ENCODE measurements at places on chromosomes 13 and 19.

DNA sequence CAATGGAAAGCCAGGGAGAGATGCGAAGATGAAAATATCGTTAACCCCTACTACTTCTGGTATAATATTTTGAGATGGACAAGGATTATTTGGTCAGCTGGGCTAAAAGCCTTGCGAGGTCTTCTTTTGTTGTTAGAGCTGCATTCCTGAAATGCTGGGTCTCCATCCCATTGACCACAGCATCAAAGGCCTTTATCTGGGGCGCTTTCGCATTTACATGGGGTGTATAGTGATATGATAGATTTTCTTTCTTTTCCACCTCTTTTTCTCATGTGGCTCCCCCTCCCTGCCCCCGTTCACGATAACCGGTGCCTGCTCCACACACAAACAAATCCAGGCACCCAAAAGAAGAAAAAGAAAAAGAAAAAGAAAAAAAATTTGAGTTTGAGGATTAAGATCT lies 77.5 kb downstream of the ZNF536 start:
- no peak for DNase-seq

GRCh38 chr13:55673910-55674309 lies 1466.8 kb upstream of the PRR20A start:
- no peak for DNase-seq

- no peak for DNase-seq
Observed at GRCh38 chr19:32388393-32388855, 17.1 kb upstream of the DPY19L3 start.

DNA sequence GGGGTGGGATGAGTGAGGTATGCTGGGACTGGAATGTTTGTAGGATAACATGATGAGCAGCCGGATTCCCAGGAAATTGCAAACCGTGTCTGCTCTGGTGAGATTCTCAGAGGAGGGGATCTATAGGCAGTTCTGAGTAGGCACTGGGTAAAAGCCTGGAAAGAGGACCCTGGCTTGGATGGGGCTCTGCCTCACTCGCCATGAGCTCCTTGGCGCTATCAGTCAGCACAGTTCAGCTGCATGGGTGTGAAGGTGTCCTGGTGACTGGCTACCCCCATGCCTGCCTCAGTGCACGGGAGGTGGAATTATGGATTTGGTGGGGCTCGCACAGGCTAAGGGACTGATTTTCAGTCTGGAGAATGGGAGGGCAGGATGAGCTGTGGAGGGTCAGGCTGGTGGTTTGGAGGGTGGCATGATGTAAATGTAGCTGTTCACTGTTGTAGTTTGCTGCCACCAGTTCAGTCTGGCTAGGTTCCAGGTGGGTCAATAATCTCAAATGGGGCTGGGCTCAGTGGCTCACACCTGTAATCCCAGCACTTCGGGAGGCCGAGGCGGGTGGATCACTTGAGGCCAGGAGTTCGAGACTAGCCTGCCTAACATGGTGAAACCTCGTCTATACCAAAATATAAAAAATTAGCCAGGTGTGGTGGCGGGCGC lies 9.2 kb upstream of the ZNF627 start:
- no peak for DNase-seq

DNA sequence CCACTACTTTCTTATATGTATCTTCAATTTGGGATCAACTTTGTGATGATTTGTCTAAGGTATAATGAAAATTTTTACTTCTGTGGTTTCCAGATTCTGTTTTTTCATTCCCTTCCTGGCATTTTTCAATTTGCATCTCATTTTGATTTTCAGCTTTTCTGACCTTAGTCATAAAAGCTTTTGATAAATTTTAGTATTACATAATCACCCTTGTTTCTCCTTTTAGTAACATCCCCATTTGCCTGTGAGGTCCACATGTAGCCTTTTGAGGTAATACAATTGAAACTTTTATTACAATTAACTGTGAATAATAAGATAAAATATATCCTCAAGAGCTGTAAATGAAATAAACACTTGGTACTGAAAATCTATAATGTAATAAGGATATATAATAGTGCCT lies 31.2 kb downstream of the LACC1 start:
- DNase-seq: no peak

GRCh38 chr19:15479391-15480345 lies at the start of gene PGLYRP2:
PGLYRP2 (minus strand) TSS chr19:15479501; CDS start chr19:15479371, 130 bp downstream.
- no peak for DNase-seq

DNA sequence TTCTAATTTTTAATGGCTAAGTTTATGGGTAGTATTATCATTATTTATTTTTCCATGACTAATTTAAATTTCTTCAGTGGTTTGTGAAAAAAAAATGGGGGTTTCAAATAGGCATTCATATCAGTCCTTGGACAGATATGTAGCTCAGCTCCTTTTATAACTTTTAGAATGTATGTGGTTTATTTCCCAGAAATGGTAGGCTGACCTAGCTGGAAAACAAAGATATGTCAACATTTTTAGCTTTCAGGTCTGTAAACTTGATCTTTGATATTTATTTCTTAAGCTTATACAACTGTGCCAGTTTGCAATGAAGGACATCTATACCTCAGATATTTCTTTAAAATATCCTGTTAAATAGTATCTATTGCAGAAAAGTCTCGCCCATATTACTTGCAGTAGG lies 1815.5 kb downstream of the SLITRK5 start:
- no peak for DNase-seq

GRCh38 chr13:40697711-40698110 lies 31.3 kb upstream of the FOXO1 start:
- no peak for DNase-seq

DNA sequence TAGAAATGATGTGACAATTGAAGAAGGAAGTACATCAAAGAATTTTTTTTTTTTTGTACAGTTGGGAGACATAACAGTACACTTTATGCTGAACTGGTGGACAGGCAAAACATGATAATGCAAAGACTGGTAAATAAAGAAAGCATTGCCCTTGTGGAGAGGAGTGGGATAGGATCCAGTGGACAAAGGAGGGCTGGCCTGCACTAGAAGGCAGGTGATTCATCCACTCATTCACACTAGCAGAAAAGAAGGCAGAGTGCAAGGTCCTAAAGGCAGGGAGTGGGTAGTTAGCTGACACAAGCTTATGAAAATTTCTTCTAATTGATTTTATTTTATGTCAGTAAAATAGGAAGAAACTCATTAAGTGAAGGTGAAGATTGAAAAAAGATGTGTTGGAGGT lies 17.6 kb upstream of the NALCN start:
- DNase-seq: no peak

DNA sequence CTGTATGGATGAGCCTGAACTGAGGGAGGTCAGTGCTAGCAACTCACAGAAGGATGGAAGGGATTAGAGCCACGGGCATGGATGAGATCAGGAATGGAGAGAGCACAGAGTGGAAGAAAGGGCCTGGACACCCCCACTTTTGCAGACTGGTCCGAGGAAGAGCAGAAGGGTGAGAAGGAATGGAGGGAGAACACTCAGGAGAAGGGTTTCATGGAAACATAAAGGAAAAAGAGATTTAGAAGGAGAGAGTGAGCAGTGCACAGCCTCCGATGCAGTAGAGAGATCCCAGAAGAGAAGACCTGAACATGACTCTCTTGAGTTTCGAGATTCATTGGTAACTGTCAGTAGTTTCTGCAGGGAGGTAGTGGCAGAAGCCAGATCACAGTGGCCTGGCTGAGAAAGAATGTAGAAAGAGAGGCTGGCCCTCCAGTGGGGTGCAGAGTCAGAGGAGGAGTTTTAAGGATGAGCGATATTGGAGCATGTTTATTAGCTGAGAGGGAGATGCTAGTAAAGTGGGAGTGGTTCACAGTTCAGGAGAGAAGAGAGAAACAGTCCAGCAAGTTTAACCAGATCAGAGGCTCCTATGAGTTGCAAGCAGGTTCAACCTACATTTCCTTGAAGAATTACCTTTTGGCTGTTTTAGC lies 108.9 kb downstream of the ZAR1L start:
- no peak for DNase-seq

DNA sequence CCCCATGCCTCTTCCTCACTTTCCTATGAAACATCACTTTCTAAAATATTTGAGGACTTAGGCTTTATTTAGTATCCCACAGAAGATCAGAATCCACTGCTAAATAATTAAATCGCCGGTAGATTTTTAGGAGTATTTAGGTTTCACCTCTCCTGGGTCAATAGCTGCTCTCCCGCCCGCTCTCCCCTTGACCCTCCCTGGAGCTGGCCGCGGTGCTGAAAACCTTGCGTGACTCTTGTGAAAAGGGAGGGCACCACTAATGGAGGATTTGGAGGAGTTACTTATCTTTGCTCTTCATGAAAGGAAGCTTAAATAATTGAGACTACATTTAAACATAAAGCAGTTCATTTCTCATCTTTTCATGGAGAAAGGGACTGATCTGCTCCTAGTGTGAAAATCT lies 14.1 kb downstream of the POU4F1 start:
- no peak for DNase-seq

DNA sequence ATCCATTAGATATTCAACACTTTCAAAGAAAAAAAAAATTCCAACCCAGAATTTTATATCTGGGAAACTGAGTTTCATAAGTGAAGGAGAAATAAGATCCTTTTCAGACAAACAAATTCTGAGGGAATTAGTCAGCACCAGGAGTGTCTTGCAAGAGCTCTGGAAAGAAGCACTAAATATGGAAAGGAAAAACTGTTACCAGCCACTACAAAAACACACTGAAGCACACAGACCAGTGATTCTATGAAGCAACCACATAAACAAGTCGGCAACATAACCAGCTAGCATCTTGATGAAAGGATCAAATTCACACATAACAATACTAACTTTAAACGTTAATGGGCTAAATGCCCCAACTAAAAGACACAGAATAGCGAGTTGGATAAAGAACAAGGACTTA lies 368.4 kb upstream of the MIR17HG start:
- DNase-seq: no peak

DNA sequence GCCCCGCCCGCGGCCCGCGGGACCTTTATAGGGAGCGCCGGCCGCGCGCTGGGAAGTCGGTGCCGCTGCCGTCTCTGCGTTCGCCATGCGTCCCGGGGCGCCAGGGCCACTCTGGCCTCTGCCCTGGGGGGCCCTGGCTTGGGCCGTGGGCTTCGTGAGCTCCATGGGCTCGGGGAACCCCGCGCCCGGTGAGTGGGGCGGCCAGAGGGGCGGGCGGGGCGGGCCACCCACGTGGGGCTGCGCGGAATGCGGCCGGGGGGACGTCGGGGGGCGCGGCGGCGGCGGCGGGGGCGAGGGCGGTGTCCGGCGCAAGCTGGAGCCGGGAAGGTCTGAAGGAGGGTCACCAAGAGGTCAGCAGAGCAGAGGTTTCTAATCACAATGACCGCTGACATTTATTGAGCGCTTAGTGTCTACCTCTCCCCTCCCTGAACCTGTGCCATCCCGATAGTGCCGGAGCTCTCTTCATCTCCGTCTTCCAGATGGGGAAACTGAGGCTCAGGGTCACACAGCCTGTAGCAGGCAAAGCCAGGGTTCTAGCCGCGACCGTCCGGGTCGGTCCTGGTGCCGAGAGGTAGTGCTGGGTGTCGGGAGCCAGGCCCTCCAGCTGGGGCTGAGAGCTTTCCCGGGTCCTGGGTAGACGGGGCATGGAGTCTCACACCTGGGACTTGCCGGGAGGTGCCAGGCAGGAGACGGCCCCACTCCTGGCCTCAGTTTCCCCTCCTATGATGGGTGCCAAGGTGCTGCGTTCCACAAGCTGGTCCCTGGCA lies at the start of gene FSTL3:
Gene FSTL3, plus strand, starts transcription at position 54 of the 767 bp plus-strand sequence. Its CDS starts 32 bp downstream, at position 86.
- no peak for DNase-seq

DNA sequence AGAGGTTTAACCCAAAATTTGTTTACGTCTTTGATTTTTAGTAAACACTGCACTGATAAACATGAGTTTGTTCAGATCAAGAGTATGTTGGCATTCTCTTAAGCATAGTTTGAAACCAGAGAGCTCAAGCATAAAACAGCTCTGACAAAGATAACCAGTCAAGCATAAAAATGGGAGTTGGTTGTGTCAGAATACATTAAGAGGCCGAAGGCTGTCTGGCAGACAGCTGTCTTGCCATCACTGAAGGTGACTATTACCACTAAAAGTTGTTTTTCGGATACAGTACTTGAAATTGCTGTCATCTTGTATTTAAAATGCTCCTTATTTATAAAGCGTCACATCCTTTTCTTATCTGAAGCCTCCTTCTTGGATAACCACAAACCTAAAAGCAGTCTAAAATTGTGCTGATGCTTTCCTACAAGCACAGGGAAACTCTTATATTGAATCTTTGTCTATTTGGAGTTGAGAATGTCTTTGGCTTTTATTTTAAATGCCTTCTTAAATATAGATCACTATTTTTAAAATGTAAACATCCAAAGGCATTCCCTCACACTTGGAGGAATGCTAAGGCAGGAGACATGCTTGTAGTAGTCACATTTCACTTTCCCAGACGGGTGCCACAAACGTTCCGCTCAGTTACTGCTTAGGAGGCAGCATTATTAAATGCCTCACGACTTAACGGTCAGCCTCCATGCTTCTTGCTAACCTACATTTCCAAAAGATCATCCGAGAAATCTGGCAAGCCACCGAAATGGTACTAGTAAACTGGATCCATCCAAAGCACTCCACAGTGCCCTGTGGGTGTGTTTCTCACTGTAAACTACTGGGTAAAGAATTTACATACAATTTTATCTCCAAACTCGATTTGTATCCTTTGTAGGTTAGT lies 1.5 kb downstream of the SMAD9 start:
- DNase-seq: no peak

- no peak for DNase-seq
Observed at GRCh38 chr13:19672990-19673389, 39.5 kb downstream of the MPHOSPH8 start.

GRCh38 chr13:76677043-76677442 lies 209.2 kb downstream of the KCTD12 start:
- DNase-seq: no peak

DNA sequence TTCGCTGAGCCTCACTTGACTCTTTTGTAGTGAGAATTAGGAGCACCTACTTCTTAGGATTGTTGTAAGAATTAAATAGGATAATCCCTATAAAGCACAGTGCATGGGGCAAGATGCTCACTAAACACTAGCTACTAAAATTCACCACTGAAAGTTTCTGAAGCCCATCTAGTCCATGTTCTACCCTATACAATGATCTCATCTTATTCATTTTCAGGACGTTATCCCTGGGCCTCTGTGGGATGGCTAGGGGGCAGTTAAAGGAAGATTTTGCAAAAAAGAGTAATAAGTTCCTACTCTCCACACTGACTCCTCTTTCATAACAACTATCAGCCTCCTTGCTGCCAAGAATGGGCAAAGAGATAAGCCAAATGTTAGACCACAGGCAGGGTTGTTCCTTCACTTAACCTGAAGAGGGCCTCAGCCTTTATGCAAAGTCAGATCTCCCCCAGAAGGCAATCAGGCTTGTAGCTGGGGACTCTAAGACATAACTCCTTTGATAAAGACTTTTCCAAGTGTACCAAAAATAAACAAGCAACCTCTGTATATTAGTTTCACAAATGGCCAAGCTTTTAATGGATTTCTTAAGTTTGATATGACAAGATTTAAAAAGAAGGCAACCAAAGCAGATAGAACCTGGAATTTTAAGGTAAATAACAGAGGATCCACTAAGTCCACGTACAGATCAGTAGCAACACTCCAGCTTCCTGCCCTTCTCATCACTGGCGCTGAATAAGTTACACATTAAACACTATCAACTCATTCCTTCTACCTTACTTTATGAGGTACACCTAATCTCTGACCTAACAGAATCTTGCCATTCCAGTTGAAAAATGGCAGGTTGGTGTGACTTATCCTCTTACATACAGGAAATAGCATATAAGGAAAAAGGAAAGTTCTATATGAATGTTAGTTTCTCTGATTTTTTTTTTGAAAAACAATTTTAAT lies 44.4 kb downstream of the ELF1 start:
- no peak for DNase-seq

All from activated CD8-positive, alpha-beta memory T cell treated with anti-CD3 and anti-CD28 coated beads for 1 hour (primary cell).